RPMI7951 (cell line): ENCODE measurements at places on chromosomes 2 and 18. TPM values are rescaled to one million over a fixed set of nuclear protein-coding genes. Genes with fewer than 3 reads are reported as not detected.

DNA sequence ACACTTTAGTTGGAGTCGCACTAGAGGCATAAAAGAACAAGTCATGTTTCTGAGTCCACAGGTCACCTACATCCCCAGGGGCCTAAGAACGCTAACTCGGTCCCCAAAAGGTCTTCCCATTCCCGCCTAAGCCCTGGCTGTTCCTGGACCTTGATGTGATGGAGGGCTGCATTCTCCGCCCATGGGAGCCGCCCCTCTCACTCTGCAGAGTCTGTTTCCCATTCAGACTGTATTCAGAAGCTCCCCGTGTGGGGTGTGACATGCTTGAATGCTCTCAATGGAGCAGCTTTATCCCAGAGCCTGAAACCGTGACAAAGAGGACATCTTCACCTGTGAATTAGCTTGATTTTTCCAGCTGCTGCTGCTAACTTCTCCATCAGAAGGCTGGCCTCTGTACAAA, 319.0 kb upstream of the KLHL29 start:
- DNase-seq = no peak

GRCh38 chr2:53787614-53788289, 908 bp downstream of the ERLEC1 start:
- peak; percentile 11 for DNase-seq

The COL4A3 gene
- 0.29 and 1.2 TPM in 2 replicates for total RNA-seq

DNA sequence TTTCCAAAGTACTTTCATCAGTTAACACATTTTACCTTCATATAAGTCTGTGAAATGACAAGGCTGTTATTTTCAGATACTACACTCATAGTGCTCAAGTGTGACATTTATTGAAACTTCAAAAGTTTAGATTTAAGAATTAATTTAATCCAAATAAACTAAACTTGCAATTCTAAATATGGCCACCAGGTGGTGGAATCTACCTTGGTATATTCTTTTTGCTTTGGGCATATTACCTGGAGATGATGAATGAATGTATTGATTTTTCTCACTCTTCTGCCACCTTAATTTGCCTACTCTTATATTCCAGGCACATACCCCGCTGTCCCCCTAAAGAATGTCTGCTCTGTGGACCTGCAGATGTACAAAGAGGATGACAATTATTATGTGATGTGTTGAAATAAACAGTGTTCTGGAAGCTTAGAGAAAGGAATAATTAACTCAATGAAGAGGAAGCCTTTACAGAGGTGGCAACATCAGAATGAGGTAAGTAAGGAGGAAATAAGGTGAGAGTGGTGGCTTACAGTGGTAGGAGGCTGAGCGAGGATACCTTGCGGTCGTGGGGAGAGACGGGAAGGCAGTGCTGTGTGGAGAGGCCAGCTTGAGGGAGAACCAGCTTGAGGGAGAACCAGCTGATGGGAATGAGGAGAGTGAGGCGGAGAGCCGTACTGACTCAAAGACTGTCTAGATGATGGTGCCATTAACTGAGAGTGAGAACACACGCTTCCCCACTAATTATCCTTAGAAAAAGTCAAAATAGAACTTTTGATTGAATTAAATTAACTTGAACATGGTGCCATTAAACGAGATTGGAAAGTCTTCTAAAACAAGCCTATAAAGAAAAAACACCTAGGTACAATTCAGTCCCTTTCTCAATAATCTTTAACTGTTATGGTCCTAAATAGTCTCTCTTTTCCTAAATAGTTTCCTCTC, 179.5 kb downstream of the CELF4 start:
- peak; percentile 21 for DNase-seq

GRCh38 chr2:207847807-207848544, 78.3 kb upstream of the FZD5 start:
- no peak for DNase-seq

DNA sequence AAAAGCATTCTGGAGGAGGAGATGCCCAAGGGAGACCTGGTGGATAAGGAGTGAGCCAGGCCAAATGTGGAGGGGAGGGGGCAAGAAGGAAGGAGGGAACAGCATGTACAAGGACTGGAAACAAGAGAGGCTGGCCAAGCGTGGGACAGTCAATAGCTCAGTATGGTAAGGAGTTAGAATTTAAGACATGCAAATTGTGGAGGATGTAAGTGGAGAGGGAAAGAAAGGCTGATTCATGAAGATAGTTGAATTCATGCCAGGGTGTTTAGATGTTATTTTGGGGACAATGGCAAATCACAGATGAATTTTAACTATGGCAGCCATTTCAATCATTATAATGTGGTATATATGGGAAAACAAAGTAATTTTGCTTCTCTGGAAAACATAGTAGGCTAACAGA, 462.3 kb downstream of the MEIS1 start:
- DNase-seq = peak; percentile 65

GRCh38 chr18:9239720-9240119, 94.9 kb upstream of the TWSG1 start:
- no peak for DNase-seq

- no peak for DNase-seq
These were observed 100.5 kb downstream of the SLC4A3 start for GRCh38 chr2:219727771-219728429.

GRCh38 chr2:49754381-49754780, 600.1 kb upstream of the FSHR start:
- DNase-seq = no peak

GRCh38 chr2:84454581-84454980, 4.5 kb downstream of the SUCLG1 start:
- no peak for DNase-seq

GRCh38 chr2:215556979-215557378, 121.1 kb upstream of the FN1 start:
- DNase-seq = peak; percentile 28

GRCh38 chr2:191839918-191840804, 6.7 kb downstream of the CAVIN2 start:
- DNase-seq = no peak

The MAPK4 gene
- total RNA-seq = not detected in 2 replicates

The ABHD1 gene
- total RNA-seq = 0.12 TPM in 1 of 2 replicates, not detected in the other

The MC4R gene
- total RNA-seq = not detected in 2 replicates

DNA sequence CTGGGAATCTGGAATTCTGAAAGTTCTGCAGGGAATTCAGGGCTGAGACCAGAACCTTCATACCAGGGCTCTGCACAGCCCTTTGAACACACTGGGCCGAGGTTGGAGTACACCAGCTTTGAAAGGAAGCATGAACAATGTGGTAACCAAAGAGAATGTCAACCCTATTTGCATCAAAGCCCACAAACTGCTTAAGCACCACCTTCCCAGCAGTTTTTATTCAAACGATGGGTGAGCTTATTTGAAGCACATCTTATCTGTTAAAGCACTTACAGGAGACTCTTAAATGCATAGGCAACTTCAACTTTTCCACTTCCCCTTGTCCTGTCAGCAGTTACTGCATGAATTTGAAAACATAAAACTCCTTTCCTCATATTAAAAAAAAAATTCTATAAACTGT, 96.6 kb downstream of the TXNL1 start:
- no peak for DNase-seq

- DNase-seq = no peak
These were observed 45.9 kb upstream of the ASAP2 start for GRCh38 chr2:9160732-9161131.

GRCh38 chr18:38116716-38117115, 551.1 kb upstream of the CELF4 start:
- no peak for DNase-seq

DNA sequence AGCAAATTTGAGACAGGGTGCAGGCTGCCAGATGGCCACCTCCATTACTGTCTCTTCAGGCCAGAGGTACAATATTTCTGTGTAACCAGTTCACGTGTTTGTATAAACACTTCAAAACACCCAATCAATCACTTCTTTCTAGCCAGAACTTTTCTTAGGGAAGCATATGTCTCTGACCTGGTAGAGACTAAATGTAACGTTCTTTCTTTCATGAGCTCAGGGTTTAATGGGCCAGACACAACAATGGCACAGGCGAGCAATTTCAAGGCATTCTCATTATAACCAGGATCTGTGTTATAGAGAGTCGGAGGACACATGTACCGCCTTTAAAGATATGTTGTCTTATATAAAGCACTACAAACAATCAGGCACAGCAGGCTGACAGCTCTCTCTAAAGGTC, 1846.4 kb upstream of the PIK3C3 start:
- DNase-seq = no peak

The RFX8 gene
- 9.3 and 10.8 TPM in 2 replicates for total RNA-seq

GRCh38 chr2:143157418-143157817, 28.2 kb downstream of the ARHGAP15 start:
- DNase-seq = no peak

DNA sequence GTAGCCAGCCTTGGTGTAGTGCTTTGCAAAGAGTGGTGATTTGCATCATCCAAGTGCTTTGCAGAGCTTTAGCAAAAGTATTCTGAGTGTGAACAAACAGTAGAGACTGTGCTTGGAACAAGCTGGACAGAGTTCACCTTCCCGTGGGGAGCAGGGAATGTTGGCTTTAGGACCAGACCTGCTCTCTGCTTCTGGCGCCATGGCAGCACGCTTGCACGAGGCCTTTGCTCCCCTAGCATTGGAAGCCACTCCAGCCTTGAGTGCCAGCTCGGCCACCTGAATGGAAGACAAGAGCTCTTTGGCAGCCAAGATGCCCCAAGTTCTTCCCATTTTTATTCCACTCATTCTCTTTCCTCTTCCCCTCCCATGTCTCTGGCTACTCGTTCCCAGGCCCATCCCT, 250.8 kb upstream of the OSR1 start:
- no peak for DNase-seq

The SNRNP27 gene
- total RNA-seq = 89.3 and 94.1 TPM in 2 replicates

DNA sequence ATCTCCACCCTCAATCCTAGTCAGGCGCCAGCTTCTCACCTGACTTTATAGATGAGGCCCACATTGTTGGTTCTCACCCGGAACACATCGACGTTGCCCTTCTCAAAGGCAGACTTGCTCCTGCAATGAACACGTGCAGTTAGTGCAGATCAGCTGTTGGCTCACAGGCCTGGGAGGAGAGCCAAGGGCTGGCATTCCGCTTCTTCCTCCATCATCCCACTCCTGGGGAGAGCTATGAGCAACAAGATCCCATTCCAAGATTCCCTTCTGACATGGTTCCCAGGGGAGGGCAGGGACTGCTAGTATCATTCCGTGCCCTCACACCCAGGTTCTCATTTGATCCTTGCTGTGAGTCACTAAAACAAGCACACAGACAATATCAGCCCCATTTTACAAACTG, 15.1 kb downstream of the LOXHD1 start:
- DNase-seq = peak; percentile 62

The PLCL1 gene
- 0.12 TPM in 1 of 2 replicates, not detected in the other for total RNA-seq

DNA sequence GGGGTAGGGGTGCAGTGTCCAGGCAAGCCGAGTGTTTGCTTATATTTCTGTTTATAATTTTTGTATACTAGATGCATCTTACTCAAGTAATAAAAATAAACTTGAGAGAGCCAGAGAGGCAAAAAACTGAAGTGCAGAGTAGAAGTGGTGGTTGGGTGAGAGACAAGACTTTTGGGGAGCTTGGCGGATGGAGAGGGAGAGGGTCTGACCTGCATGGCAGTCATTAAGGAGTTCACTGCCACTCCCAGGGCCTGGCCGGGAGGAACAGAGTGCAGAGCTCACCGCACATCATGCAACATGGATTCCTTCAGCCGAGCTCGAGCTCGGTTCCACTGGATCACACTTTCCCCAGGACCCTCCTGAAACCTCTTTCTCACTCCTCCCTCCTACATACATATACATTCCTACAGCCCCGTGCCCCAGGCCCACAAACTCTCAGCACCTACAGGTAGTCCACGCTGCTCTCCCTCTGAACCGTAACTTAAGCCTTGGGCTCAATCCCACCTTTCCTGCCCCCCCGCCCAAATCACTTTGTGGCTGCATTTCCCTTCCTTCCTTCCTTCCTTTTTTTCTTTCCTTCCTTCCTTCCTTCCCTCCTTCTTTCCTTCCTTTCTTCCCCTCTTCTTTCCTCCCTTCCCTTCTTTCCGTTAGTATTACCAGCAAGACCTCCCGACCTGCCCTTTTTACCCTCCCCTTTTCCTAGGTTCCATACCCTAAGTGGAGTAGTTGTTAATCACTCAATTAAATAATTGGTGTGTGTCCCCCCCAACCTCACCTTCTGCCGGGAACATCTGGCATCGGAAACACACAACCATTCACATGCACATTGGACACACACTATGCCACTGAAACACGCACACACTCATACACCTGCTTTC, 37.1 kb upstream of the ATP6V1B1 start:
- DNase-seq = no peak

DNA sequence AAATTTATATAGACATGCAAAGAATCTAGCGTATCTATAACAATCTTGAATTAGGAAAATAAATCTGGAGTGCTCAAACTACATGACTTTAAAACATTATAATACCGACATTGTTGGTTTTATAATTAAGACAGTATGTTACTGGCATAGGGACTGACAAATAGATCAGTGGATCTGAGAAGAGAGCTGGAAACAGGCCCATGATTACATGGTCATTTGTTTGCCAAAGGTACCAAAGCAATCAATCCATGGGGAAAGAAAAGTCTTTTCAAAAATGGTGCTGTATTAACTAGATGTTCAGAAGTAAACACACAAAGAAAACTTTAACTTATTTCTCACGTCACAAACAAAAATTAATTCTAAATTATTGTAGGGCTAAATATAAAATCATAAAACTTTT, 124.2 kb downstream of the BCL2L11 start:
- DNase-seq = no peak

The KYNU gene
- total RNA-seq = 25.5 and 31.6 TPM in 2 replicates

The SLC11A1 gene
- under 0.01 and 0.10 TPM in 2 replicates for total RNA-seq

- DNase-seq = no peak
These were observed 51.6 kb upstream of the FHL2 start for GRCh38 chr2:105450471-105450870.

DNA sequence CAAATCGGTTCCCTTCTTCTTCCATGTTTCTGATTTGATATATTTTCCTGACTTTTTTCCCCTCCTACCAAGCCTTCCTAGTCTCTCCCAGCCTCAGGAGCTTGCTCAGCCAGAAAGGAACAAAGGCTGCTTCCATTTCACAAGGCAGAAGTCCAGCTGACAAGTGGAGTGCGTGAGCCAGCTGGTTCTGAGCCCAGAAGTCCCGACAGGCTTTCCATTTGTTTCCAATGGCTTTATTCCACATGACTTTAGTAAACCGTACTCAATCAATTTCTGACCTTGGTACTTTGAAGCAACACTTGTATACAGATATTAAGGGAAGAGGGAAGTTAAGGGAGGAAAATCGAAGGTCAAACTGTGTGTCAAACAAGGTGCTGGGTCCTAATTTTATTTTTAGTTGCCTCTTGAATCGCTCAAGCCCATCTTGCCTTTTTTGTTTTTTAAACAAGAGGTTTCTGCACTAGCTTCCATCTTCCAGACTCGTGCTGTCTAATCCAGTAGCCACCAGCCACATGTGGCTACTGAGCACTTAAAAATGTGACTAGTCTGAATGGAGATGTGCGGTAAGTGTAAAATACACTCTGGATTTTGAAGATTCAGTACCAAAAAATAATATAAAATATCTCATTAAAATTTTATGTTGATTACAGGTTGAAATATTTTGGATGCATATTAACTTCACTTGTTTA, 36.2 kb downstream of the WIPF1 start:
- no peak for DNase-seq

GRCh38 chr18:28412521-28412920, 235.6 kb upstream of the CDH2 start:
- DNase-seq = peak; percentile 50

DNA sequence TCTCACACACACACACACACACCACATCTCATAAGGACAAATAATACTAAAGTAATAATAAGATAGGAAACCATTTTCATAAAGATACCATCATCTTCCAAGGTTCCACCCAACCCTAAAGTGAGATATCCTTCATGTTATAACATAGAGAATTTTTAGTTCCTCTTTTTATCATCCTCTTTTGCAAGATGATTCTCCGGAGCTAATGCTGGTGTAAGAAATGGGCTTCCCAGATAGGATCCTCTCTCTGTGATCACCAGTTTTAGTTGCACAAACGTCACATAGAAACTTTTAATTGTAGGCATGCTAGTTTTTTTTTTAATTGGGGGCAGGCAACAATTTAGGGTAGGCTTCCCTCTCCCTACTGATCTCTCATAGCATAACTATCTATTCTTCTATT, 49.6 kb downstream of the ARHGAP25 start:
- DNase-seq = no peak
